ENCODE measurements at places on chromosomes 6 and 20.
A peak's percentile ranks its signal among the peaks of the same experiment; 100 is the strongest.

GRCh38 chr6:43806043-43806757 is 36.2 kb downstream of the VEGFA start:
- no peak for DNase-seq

DNA sequence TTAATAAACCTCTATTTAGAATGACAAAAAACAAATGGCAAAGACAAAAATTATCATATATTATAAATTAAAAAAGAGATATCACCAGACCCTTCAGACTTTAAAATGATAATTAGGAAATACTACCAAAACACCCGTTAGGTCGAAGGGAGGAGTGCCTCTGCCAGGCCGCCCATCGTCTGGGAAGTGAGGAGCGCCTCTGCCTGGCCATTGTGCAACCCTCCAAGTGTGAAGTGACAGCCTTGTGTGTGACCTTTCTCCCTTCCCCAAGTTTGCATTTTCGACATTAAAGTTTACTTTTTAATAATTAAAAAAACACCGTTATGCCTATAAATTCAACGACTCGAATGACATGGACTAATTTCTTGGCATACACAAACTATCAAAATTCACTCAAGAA is 64.5 kb upstream of the TASP1 start:
- DNase-seq: no peak

GRCh38 chr6:153131037-153131981 is at the start of gene RGS17:
Gene RGS17 (minus strand): TSS chr6:153131282. CDS start chr6:153044018, 87,264 bp downstream.
- peak; percentile 81 for DNase-seq

GRCh38 chr6:143872201-143872600 is 7.9 kb downstream of the ZC2HC1B start:
- no peak for DNase-seq

DNA sequence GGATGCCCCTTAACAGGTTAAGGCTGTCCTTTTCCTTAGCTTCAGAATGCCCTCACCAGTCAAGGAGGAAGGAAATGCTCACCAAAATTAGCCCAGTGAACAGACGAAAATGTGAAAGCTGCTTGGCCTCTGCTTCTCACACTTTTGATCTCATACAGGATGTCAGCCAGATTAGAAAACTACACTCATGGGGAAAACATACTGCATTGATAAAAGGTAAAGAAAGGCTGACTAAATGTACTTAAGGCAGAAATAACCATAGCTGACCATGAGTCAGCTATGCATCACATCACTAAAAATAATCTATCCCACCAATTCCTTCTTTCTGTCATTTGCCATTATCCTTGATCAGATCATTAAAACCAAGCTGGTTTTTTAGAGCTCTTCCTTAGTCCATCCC is 198.4 kb upstream of the TENT5A start:
- no peak for DNase-seq

GRCh38 chr6:141361559-141361958 is 771.2 kb upstream of the GJE1 start:
- no peak for DNase-seq

GRCh38 chr6:154830771-154831170 is 97.6 kb downstream of the SCAF8 start:
- DNase-seq: no peak

DNA sequence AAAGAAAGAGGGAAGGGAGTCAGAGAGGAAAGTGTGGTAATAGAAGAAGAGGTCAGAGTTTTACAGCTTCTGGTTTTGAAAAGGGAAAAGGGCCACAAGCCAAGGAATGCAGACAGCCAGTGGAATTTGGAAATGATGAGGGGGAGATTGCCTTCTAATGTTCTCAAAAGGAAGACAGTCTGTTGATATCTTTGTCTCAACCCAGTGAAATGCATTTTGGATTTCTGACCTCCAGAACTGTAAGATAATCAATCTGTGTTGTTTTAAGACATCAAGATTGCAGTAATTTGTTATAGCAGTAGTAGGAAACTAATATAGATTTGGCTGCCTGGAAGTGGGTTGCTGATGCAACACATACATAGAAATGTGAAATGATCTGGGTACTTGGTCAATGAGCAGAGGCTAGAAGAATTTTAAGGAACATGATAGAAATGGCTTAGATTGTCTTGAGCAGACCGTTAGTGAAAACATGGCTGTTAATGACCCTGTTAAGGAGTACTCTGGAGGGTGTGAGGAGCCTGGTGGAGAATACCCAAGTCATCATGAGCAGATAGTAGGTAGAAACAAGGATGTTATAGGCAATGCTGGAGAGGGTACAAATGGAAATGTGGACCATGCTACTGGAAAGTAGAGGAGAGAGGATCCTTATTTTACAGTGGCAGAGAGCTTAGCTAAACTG is 255.8 kb upstream of the RAB32 start:
- DNase-seq: no peak

DNA sequence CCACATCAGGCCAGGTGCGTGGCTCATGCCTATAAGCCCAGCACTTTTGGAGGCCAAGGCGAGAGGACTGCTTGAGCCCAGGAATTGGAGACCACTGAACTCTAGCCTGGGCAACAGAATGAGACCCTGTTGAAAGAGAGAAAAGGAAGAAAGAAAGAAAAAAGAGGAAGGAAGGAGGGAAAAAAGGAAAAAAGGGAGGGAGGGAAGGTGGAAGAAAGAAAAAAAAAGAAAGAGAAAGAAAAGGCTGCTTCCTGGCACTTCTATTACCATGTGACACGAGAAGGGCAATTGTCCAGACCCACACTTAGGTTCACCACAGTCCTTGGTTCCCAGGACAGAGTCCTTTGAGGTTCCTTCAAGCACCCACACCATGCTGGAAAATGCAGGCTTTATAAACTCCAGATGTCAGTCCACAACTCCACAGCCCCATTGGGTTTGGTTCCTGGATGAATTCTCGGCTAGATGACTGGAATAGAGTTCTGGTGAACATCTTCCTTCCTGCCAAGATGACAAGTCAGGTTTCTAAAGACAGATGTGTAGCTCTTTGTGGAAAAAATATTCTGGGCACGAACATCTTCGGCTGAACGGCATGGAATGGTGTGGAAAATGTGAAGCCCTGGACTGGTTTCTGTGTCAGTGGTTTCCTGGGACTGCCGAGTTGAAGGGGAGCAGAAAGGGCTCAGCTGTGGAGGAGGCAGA is 32.5 kb downstream of the NT5E start:
- DNase-seq: no peak

GRCh38 chr6:51541847-51542246 is 545.6 kb downstream of the PKHD1 start:
- no peak for DNase-seq

- no peak for DNase-seq
These were observed 116.6 kb downstream of the FOXC1 start for GRCh38 chr6:1726341-1726768.

DNA sequence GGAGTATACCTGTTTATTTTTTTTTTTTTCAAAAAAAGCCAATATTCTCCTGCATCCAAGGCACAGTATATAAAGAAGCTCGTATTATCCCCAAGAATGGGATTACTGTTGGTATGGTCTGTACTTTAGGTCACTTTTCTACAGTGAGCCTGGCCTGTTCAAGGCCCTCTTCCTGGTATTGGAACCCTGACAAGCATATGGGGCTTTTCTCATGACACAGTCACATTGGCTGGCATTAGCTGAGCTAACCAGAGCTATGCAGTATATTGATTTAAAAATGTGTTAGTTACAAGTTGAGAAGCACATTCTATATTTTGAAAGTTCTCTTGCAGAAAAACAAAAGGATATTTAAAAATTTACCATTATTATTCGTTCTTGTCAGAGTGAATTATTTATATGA is 48.0 kb downstream of the MCHR2 start:
- no peak for DNase-seq

DNA sequence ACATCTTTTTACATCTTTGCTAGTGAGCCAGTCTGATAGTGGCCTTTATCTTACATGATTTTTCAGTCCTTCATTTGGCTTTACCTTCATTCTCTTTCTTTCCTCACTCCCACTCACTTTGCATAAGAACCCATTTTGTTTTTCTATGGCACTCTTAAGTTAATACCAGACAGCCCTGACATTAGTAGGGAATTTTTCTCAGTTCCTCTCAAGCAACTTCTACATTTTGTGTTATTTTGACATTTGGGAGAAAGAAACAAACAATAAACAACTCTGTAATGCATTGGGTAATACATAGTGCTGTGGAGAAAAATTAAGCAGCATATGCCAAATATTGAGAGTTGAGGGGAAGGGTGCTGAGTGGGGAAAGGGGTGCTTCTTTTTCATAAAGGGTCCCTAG is 524.1 kb upstream of the JAG1 start:
- DNase-seq: no peak

- peak; percentile 89 for DNase-seq
These were observed 121.8 kb downstream of the SULF2 start for GRCh38 chr20:47663354-47664067.

DNA sequence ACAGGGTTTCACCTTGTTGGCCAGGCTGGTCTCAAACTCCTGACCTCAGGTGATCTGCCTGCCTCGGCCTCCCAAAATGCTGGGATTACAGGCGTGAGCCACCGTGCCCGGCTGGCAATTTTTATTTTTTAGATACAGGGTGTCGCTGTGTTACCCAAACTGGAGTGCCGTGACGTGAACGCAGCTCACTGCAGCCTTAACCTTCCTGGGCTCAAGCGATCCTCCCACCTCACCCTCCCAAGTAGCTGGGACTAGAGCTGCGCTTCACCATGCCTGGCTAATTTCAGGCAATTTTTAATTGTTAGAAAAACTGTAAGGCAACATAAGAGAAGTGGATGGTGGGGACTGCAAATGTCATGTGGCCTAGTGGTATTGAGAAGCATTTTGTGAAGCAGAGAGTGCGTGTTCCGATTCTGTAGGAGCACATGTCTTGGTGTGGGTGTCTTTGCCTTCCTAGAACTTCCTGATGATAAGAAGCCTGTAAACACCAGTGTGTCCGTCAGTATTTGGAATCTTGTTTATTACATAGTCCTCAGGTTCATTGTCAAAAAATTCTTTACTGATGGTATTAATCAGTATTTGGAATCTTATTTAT is 18.0 kb downstream of the JARID2 start:
- no peak for DNase-seq

DNA sequence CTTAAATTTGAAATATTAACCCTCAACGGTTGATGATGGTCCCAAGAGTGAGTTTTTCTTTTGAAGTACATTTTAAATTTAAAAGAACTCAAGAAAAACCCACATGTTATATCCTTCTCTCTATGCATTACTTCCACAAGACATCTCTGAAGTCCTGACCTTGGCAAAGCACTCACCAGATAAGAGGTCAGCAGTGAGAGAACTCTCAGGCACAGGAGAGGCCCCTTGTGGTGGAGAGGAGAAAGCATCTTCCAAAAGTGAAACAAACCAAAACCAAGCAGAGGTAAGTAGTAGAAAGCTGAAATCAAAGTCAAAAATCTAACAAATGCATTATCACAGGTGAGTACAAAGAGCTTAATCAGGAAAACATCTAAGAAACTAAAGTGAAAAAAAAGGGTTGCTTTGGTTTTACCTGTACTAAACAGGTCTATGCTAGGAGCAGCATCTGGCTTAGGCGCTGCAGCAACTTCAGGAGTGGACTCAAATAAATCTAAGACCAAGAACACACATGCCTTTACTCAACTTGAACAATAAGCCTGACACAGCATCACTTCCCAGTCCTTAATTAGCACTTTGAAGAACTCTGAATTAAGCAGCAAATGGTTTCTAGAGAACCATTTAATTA is 80.5 kb downstream of the PRSS35 start:
- DNase-seq: no peak

DNA sequence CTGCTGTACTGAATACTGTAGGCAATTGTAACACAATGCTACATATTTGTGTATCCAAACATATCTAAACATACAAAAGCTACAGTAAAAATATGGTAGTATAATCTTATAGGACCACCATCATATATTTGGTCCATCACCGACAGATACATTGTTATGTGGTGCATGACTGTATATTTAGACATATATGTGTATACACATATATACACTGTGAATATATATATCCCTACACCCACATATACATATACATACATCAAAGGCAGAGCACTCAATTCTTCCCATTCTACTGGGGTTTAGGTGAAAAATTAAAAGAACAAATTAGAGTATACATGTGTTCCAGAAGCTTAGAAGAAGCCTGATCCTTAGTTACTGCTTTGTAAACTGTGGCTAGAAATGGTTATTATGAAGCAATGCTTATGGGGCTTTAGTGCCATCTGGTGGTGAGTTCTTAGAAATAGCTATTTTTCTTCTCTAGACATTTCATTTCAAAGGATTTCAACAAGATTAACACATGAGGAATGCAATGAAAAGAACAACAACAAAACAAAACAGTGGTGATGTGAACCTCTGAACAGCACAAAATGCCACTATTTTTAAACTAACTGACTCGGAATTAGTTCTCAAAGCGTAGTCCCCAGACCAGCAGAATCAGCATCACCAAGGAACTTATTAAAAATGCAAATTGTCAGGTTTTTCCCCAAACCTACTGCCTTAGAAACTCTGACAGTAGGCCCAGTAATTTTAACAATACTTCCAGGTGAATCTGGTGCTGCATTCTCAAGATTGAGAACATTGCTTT is 38.0 kb downstream of the PKHD1 start:
- DNase-seq: no peak

- DNase-seq: no peak
These were observed 1.9 kb downstream of the DDAH2 start for GRCh38 chr6:31727034-31727716.

DNA sequence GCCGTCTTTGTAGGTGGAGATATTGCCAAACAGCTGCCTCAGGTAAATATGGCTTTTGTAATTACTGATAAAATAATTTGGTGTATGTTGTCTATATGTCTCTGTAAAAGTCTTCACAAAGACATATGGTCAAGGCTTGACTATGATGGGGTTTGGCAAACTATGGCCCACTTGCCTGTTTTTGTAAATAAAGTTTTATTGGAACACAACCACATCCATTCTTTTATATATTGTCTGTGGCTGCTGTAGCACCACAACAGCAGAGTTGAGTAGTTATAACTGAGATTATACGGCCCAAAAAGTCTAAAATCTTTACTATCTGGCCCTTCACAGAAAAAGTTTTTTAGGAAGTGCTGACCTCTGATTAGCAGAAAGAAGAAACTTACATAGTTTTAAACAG is 133.6 kb downstream of the DNAH8 start:
- no peak for DNase-seq

DNA sequence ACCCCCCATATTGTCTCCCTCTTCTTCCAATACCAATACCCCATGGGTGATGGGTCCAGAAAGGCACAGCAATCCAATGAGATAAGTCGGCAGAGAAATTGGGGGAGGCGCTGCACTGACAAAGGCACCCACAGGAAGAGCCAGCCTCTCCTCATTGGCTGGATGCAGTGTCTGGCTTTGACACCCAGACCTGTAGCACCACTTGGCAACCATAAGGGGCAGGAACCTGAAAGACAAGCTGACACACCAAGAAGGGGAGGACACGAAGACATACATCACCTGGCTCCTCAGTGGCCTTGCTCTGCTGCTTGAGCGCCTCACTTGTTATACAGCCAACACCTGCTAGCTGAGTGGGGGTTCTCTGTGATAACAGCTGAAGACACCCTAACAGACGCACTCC is 19.4 kb upstream of the SLC4A11 start:
- DNase-seq: no peak

DNA sequence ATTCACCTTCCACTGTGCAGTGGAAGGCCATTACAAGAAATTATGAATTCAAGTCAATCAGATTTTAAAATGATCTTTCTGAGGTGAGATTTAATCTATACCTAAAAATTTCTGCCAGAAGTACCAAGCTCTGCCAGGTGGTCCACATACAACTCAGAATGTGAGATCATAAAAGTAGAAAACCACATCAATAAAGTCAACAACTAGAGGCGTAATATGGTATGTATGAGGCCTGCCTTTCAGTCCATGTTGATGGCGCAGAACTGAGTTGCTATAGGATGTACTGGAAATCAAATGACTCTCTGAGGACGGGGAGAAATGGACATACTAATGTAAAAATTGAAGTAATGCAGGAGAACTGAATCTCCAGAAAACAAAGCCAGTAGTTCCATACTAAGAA is 163.8 kb upstream of the FBXL4 start:
- no peak for DNase-seq

All from D721Med (cell line).